ENCODE measurements at places on chromosomes 16 and 17.
A peak's percentile ranks its signal among the peaks of the same experiment; 100 is the strongest.

DNA sequence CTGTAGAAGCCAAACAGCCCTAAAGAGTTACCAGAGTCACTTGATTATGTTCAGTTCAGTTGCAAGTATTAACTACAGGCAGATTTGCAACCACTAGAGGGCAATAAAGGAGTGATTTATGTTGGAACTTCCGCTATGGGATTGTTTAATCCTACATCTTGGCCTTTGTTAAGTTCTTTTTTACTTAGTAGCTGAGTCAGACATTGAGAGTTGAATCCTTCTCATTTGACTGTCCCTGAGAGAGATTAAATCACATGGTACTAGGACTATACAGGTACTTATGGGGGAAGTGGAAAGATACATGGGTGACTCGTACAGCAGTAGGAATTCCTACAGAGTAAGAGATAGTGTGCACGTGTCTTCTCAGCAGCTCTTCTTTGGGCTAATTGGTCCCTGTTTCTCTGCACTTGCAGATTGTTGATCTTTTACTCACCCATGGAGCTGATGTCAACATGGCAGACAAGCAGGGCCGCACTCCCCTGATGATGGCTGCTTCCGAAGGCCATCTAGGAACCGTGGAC, 40.3 kb downstream of the CYB561 start:
- DNase-seq: no peak

DNA sequence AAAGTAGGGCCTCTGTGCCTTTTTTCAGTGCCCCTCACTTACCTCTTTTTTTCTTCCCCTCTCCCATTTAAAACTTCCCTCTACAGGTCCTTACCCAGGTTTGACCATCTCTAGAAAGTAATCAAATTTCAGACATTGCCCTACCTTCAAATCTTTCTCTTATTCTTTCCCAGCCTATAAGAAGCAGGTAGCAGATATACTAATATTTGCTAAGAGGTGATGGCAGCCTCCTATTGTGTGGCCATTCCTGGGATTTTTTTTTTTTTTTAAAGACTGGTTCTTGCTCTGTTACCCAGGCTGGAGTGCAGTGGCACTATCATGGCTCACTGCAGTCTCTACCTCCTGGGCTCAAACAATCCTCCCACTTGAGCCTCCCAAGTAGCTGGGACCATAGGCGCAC, 111.1 kb upstream of the HAS3 start:
- no peak for DNase-seq

DNA sequence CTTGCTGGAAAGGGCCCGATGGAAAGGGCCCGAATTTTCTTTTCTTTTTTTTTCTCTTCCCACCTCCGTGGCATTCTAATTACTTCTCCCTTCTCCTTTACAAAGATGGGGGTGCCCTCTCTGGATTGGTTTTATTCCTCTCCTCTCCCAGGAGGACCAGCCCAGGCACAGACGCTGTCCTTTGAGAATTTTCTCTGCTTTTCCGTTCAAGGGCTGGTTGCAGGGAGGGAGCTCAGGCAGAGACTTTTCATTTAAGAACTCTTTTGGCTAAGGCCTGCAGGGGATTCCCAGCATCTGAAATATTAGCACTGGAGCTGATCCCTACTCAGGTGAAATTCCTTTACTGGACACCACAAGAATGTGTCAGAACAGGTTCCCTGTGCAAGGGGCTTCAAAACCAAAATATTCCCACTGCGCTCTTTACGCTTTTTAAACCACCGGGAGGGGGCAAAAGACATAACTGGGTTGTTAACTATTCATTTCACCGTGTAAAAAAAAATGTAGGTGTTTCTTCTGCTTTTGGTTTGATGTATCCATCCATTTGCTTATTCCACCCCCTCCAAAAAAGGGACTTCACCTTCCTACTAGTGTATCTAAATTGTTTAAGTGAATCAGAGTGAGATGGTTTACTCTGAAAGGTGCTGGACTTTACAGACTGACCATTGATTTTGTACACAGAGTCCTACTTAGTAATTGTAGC, 1.4 kb downstream of the NFAT5 start:
- peak; percentile 52 for DNase-seq

DNA sequence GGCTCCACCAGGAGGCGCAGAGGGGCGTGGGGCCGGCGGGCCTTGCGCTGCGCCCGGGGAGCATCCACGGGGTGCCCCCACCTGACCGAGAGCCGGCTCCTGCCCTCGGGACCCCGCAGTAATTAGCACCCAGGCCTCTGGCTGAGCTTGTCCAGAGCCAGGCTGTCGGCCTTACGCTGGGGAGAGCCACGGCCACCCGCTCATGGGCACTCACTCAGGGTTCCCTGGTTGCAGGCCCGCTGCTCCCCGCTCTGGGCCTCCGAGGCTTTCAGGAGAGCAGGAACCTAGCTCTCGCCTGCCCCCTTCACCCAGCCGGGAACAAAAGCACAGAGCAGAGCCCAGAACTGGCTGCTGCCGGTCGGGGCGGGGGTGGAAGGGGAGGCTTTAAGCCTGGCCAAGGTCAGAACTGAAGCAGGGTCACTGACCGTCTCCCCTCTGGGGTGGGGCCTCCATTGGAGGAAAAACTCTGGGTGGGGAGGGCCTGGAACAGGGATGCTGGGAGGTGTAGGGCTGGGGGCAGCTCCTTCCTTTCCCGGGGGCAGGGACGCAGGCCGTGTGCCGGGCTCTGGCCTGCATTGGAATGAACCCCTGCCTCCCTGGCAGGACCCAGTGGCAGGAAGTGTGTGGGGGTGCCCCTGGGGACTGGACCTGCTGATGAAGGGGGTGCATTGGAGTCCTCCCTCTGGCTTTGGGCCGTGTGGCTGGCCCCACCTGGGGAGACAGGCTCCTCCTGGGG, 12.3 kb downstream of the GLIS2 start:
- peak; percentile 65 for DNase-seq

DNA sequence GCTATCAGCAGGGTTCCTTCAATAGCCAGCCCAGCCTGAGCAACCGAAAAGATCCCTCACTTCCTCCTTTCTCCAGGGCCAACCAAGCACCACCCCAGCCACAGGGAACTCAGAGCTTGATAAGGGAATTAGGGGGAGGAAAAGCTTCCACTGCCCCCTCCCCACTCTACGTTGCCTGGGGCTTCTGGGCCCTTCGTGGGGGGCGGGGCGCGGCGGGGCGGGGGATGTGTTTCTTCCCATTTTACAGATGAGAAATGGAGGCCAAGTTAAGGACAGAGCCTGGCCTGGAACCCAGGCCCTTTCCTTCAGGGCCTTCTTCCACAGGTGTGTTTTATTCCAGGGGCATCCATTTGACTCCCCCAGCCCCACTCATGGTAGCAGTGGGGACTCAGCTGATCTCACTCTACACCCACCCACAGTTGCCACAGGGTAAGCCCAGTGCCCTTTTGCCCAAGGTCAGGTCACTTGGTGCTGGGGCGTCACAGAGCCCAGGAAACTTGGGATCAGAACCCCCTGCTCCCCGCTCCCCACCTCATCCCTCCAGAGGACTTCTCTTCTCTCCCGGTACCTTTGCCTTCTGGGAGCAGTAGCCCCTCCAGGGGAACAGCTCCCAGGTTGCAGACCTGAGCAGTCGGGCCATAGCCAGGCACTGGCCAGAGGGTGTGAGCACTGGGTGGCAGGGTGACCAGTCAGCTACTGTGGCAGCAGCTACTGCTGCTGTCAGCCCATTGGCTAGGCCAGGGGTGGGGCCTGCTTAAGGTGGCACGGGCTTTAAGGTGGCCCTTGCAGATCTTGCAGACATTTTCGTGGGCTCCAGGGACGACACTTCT, at the start of gene LDHD:
TSS of gene LDHD (minus strand) at position 700 of the 830 bp plus-strand sequence. CDS start at position 640, 60 bp downstream.
- DNase-seq: peak; percentile 87

- no peak for DNase-seq
Measured at GRCh38 chr17:9513266-9513665, 62.4 kb downstream of the STX8 start.

DNA sequence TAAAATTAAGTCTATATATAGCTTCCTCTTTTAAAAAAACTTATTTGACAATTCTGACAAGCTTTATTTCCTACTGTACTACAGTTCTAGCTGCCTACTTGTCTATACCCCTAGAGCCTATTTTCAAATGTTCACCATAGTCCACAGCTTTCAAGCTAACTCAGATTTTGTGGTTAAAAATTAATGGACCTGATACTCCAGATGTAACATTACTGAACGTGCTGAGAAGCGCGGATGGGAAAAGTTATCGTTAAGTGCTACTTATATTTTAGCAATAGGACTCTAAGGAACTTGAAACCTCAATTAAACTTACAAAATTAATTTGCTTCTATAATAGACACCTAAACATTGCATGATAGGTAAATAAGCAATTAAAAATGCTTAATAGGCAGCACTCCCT, 31.2 kb downstream of the GNA13 start:
- DNase-seq: no peak

GRCh38 chr16:83137326-83137781, 510.6 kb downstream of the CDH13 start:
- no peak for DNase-seq

DNA sequence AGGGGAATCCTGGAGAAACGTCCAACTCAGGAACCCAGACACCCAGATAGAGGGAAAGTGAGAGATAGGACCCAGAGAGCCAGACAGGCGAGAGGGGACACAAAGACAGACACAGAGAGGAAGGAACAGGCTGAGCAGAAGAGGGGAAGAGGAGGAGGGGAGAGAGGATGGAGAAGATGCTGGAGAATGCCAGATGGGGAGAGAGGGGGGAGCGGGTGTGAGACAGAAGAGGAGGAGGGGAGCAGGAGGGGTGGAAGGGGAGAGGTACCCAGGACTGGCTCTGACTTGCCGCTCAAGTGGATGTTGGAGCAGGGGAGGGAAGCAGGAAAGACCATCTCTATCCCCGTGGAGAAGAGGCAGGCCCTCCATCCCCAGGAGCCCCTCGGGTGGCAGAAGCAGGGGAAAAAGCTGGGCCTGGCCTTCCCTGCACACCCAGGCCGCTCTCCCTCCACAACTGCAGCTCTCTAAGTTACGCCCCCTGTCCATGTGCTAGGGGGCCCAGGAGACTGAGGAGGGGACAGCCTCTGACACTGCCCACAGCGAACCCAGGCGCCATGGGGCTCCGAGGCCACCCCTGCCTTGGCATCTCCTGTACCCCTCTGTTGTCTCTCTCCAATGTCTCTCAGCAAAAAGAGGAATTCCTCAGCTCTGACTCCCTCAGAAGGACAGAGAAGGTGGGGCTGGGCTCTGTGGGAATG, 4.8 kb downstream of the PPP1R9B start:
- no peak for DNase-seq

DNA sequence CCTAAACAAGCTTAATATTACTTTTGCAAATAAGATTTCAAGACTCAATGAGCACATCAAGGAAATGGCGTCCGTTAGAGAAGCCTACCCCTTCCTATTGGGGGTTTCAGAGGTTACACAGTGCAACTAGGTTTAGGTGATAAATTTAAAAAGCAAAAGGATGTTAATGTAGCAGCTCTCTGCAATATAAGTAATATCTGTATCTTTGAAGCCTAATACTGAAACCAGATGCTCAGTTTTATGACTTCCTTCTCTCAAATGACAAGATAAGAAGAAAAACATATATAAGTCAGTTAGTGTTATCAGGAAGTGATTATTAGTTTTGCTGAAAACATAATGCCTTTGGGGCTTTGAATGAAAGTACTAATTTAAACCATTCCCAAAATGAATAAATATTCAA, 54.3 kb upstream of the MED13 start:
- DNase-seq: no peak

- no peak for DNase-seq
Measured at GRCh38 chr17:80689129-80689619, 144.5 kb downstream of the RPTOR start.

GRCh38 chr16:25095636-25096035, 15.9 kb upstream of the LCMT1 start:
- DNase-seq: no peak

GRCh38 chr16:83312718-83313245, 495.0 kb upstream of the HSBP1 start:
- DNase-seq: peak; percentile 66

GRCh38 chr16:57084996-57085395, 7.4 kb upstream of the CPNE2 start:
- no peak for DNase-seq

GRCh38 chr17:48749621-48750553, 21.3 kb upstream of the HOXB13 start:
- DNase-seq: no peak

DNA sequence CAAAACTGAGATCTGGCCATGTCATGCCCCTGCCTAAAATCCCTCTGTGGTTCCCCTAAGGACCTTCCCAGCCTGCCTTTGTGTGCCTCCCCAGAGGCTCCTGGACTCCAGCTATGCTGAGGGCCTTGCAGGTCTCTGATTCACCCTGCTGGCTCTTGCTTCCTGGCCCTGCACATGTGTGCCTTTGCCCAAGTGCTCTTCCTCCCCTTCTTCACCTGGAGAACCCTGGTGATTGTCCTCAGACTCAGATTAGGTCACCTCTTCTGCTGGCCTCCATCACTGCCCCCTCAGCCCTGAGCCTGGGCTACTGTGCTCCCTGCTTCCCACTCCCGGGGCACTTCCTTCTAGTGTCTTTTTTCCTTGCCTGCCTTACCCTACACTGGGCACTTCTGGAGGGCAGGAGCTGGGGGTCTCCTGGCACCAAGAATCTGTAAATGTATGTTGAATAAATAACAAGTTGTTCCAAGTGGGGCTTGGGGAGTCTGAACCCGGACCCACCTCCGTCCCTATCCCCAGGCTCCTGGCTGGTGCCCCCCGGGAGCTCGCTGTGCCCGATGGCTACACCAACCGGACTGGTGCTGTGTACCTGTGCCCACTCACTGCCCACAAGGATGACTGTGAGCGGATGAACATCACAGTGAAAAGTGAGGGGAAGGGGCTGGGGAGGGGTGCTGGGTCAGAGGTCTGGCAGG, 7.8 kb downstream of the ITGA3 start:
- DNase-seq: no peak

GRCh38 chr17:16920628-16921020, 51.3 kb downstream of the TNFRSF13B start:
- DNase-seq: no peak

- no peak for DNase-seq
Measured at GRCh38 chr16:11669380-11670146, 1.3 kb downstream of the SNN start.

GRCh38 chr16:14564861-14565687, 65.0 kb downstream of the PARN start:
- no peak for DNase-seq

GRCh38 chr16:12613131-12613991, 190.3 kb downstream of the CPPED1 start:
- no peak for DNase-seq

DNA sequence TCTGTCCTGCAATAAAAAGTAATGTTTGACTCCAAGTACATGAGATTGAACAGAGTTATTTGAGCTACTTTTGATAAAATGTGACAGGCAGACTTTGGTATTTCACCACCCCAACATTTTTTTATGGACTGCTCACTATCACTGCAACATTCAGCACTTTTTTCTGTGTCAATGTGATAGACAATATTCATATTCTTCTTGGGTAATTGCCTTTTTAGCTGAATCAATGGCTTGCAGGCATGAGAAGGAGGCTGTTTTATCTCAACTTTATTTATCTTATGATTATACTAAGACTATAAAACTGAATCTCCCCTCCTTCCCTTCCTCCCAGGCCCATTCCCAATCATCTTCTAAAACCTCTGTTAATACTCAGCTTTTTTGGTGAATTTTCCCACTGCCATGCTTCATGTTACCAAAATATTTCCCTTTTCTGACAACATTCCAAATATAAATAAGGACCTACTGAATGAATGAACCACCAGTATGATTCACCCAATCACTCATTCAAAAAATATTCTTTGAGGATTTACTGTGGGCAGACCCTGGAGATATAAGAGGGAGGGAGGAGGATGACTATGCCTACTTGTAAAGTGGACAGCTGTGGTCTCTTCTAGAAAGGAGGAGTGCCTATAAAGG, 67.6 kb downstream of the CDH13 start:
- no peak for DNase-seq

- no peak for DNase-seq
Measured at GRCh38 chr16:48559462-48560211, 50.3 kb downstream of the N4BP1 start.

- no peak for DNase-seq
Measured at GRCh38 chr16:75780669-75781068, 54.4 kb upstream of the CPHXL start.
